ENCODE measurements at places on chromosomes 7 and 10.

- DNase-seq, result no peak
These were observed 4.7 kb downstream of the ZNF503 start for GRCh38 chr10:75396631-75397495.

GRCh38 chr7:90720984-90721760 lies 125.1 kb downstream of the CDK14 start:
- no peak for DNase-seq

DNA sequence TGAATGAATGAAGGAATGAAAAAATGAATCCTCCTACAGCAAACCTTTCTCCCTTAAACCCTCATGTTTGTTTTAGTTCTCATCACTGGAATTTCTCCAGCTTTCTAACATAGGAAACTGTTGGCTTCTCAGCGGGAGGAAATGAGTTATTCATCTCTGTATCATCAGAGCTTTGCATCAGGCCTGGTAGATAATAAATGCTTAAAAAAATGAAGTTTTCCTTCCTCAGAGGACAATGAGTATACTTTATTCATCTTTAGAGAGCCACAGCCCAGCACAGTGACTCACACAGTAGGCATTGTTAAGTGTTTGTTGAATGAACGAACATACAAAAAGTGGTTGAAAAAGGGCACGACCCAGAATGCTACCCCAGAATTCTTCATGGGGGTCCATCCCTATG lies 62.6 kb downstream of the COL13A1 start:
- no peak for DNase-seq

DNA sequence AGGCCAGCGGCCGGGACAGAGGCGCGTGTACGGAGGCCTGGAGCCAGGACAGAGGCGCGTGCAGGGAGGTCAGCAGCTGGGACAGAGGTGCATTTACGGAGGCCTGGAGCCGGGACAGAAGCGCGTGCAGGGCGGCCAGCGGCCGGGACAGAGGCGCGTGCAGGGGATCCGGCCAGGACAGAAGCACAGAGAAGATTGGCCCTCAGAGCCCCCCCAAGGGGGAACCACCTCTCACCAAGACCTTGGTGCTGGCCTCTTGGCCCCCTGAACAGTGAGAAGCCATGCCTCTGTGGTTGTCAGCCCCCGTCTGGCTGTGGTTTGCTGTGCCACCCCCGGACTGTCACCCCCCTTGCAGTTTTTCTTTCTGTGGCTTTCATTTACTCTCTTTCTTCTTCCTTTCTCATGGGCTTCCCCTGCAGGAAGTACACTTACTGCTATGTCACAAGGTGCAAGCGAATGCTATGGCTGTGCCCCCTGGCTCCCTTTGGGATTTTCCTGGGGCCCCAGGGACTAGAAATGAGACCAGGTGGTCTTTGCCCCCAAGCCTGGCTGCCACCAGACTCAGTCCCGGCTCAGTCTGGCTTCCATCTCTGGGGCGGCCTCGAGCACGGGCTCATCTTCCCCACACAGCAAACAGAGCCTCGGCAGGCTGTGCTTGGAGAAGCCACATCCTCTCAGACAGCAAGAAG lies 41.1 kb downstream of the INSIG1 start:
- DNase-seq, result no peak

DNA sequence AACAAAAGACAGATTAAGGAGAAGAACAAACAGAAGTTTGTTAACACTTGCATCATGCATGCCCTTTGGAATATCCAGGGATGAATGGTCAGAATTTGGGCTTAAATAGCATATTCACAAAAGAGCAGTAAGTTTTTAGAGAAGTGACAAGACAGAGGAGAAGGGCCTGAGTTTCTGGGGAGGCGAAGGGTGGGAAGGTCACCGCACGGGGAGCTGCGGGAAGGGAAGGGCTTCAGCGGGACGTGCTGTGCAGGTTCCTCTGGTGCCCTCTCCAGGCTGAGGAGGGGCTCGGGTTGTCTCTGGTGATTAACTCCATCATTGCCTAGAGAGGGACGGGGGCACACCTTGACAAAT lies 10.4 kb upstream of the ZNF22 start:
- no peak for DNase-seq

- no peak for DNase-seq
These were observed 180.9 kb downstream of the PLXNA4 start for GRCh38 chr7:132395361-132395760.

DNA sequence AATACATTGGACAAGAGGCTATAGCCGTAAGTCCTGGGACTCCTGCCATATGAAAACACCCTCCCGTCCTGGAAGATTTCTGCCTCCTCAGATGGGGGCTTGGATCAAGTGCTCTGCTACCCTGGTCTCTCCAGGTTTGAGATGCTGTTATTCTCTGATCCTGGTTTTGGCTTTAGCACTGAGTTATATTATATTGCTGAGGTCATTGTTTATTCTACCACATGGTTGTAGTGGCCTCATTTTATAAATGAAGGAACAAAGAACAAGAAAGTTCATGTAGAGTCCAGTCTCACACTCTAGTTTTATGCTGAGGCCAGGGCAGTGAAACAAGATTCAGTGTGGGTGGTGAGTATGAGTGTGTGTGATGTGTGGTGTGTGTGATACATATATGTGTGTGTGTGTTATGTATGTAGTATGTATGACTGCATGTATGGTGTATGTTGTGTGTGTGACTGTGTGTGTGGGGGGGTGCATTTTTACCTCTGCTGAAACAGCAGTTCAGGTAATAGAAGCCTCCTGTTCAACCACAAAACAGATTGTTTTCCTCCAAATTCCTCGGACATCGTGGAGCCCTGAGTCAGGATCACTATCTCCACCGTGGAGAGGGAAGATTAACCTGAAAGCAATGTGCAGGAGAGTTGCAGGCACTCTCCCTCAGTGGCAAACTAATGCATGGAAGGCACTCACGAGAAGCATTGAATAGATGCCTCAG lies 80.7 kb downstream of the C7orf25 start:
- DNase-seq, result no peak

GRCh38 chr7:43560742-43561330 lies 22.1 kb upstream of the STK17A start:
- no peak for DNase-seq

GRCh38 chr10:27253576-27253975 lies 13.0 kb upstream of the ACBD5 start:
- DNase-seq, result no peak

DNA sequence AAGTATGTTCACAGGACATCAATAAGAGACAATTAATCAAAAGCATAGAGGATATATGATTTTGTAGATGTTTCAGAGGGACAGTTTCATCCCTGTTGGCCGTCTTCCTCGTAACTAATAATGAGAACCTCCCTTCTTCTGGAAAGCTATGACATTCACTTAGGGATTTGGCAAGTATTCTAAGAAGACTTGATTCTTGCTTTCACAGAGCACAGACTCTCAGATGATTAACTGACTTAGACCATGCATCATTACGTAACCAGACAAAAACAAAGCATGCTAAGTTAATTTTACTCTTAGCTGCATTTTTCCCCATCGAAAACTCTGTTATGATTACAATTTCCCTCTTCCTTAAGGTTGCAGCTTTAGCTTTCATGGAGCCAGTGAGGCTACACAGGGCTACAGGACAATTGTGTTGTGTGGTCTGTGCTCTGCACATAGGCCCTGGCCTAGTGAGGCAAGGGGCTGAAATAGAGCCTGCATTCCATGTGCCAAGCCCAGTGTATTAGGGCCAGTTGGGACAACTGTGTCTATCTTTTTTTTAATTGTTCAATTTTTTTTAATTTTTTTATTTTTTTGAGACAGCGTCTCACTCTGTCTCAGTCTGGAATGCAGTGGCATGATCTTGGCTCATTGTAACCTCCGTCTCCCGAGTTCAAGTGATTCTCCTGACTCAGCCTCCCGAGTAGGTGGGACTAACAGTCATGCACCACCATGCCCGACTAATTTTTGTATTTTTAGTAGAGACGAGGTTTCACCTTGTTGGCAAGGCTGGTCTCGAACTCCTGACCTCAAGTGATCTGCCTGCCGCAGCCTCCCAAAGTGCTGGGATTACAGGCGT lies 105.3 kb downstream of the PLXDC2 start:
- DNase-seq, result no peak

DNA sequence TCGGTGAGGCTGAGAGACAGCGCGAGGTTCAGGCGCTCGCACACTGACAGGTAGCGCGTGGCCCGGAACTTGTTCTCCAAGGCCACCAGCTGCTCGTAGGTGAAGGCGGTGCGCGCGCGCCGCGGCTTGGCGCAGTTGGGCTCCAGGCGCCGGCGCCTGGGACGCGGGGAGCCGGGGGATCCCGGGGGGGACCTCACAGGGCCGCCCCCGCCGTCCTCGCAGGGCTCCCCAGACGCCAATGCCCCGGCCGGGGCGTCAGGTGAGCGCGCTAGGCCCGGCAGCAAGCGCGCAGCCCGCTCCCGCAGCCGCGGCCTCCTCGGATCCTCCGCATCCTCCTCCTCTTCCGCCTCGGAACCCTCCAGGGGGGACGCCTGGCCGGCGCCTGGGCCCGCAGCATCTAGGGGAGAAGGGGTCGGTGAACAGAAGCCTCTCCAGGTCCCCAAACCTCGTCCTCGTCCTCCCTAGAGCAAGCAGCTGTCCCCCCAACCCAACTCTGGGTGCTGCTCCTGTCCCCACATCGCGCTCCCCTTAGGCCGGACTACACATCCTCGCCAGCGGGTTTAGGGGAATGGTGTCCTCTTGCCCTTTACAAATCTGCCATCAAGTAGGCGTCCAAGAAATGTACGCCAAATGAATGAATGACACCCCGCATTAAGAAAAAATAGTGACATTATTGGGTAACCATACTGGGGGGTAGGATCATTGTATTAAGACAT lies 1.9 kb downstream of the NKX1-2 start:
- DNase-seq, result no peak

GRCh38 chr10:127947211-127947610 lies 40.3 kb downstream of the PTPRE start:
- no peak for DNase-seq

- DNase-seq, result no peak
These were observed 37.5 kb downstream of the HK1 start for GRCh38 chr10:69315610-69316312.

- no peak for DNase-seq
These were observed 309.2 kb upstream of the SHH start for GRCh38 chr7:156121434-156121833.

DNA sequence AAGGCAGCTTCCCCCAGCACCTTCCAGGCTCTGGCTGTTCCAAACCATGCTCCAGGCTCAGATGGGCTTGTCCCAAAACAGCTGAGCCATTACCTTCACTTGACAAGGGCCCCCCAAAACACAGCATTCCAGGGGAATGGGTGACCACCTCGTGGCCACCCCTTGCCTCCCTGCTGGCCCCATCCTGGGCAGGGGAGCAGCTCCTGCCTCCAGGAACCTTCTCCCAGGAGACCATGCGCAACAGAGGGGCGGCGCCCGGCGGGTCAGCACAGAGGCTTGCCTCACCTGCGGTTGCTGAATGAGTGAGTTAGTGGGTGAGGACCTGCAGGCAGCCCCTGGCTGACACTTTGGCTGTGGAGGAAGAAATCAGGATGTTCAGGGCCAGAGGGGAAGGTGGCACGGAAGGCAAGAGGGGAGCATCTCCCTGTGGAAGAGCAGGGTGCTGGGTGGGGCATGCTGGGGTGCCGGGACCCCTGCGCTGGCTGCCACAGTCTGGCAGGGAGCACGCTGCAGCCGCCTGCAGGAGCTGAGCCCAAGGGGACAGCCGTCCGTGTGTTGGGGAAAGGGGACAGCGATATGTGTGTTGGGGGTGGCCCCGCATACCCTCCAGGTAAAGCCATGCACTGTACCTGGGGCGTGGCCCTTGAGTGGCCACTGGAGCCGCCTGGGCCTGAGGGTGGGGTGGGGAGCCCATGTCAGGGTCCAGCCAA lies 54.7 kb downstream of the PWWP2B start:
- no peak for DNase-seq

DNA sequence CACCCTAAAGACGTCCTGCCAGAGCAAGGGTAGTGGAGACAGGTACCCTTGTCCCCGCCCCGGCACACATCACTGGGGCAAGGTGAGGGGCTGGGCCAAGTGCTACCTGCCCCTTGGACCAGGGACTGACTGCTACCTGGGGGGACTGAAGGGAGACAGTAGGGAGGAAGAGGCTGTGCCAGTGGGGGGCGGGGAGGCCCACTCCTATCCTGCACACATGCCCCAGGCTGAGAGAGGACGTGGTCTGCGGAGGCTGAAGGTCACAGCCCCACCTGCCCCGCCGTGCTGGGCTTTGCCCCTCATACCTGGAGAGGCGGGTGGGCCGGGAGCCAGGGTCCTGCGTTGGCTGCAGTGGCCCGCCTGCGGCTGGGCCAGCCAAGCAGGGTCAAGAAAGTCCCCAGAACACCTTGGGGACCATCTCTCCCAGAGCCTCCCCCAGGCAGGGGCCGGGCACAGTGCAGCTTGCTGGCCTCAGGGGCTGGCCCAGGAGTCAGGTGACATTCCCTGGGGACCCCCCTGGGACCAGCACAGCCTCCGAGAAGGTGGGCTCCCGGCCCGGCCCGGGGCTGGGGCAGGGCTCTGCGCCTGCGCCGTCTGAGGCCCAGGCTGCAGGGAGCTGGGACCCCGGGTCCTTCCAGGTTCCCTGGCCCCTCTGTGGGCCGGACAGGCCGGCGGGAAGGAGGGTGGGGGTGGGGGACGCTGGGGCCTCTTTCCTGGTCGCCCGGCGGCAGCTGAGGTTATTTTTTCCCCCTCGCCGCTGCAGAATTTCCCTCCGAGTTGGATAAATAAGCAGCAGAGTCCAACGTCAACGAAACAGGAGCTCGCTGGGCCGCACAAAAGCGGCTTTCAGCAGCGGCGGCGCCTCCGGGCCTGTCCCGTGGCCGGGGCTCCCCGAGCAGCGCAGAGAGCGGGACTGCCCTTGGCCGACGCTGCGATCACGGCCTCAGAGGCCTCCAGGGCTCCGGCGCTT lies 9.8 kb upstream of the FZD9 start:
- peak; percentile 38 for DNase-seq

- DNase-seq, result no peak
These were observed 102.9 kb upstream of the FAM20C start for GRCh38 chr7:89232-90019.

DNA sequence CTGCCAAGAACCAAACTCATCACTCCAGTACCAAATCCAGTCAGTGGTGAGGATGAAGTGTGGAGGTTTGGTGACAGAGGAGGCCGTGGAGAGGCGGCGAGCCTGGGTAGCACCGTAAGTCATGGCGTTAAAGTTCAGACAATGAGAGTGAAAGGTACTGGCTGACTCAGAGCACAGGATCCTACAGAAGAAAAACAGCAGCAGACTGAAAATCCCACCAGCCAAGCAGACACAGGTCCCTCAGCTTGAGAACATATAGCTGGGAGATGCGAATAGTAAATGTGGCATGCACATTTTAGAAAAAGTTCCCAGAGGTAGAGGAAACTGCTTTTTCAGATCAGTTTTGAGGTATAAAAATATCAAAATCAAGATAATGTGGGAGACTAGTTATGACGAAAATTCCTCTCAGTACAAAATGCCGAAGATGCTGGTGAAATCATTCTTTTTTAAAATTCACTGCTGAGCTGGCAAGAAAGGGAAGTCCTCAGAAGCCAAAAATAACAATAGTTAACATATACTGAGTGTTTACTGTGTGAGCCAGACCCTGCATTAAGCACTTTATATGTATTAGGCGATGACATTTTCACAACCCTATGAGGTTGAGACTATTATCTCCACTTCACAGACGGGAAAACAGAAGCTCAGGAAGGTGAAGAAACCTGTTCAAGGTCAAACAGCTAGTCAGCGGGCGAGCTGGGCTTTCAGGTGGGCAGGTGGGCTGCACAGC lies 20.9 kb downstream of the PARP12 start:
- no peak for DNase-seq

- no peak for DNase-seq
These were observed 3.8 kb downstream of the GPRIN2 start for GRCh38 chr10:46552526-46553237.

Measured in caudate nucleus (tissue), 63 donors.